ENCODE measurements at places on chromosomes 7 and 10.
A peak's percentile ranks its signal among the peaks of the same experiment; 100 is the strongest.

DNA sequence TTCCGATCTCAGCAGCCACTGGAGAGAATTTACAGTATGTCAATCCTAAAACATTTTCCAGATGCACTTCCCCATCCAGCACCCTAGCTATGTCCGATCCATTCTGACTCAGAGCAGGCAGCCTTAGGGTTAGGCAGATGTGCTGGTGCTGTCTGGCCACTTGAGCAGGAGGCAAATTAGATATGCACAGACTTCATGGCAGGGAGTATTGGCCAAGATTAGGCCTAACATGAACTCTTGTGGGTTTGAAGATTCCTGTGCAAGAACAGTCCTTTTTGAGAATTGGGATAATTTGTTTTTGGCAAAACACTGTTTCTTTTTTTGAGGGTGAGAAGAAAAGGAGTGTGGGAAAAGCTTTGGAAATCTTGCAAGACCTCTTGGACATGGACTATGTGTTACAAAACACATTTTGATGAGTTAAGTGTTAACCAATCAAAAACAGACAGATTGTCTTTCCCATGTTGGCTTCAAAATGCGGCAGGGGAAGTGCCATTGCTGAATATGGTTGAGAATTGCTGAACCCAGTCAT, 218.6 kb upstream of the INHBA start:
- no peak for DNase-seq

DNA sequence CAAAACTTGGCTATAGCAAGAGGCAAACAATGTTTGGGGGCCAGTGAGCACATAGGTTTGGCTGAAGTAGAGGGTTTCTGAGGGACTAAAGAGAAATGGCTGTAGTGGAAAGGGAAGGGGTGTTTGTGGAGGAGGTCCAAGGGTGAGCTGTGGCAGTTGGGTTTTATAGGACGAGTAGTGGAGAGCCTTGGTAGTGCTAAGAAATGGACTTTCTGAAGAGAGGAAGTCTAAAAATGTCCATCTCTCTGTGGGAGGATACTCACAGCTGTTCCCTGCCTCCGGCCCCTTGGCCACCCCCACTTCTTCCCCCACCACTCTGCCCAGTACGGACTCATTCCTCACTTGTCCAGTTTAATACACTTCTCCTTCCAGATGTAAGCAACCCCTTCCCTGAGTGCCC, 64.3 kb downstream of the ZNF22 start:
- no peak for DNase-seq

DNA sequence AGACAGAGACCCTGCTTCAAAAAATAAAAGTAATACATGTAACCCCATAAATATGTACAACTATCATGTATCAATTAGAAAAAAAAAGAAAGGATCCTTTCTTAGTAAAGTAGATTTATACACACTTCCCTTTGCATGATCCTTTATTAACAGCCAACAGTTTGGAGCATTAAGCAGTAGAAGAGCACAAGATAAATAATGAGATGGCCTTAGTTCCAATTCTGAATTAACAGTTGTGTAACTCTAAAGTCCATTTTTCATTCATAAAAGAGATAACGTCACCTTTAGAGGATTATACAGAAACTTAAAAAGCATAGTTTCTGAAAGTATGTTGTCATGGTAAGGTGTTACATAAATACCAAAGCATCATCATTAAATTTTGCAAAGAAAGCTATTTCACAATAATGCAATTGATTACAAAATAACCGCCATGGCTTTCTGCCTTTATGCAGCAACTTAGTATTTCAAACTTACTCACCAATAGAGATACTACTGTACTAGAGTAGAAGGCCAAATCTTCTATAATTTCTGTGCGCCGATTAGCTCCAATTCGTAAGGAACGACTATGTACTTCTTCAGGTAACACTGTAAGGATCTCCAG, 40.3 kb downstream of the TNPO3 start:
- no peak for DNase-seq

DNA sequence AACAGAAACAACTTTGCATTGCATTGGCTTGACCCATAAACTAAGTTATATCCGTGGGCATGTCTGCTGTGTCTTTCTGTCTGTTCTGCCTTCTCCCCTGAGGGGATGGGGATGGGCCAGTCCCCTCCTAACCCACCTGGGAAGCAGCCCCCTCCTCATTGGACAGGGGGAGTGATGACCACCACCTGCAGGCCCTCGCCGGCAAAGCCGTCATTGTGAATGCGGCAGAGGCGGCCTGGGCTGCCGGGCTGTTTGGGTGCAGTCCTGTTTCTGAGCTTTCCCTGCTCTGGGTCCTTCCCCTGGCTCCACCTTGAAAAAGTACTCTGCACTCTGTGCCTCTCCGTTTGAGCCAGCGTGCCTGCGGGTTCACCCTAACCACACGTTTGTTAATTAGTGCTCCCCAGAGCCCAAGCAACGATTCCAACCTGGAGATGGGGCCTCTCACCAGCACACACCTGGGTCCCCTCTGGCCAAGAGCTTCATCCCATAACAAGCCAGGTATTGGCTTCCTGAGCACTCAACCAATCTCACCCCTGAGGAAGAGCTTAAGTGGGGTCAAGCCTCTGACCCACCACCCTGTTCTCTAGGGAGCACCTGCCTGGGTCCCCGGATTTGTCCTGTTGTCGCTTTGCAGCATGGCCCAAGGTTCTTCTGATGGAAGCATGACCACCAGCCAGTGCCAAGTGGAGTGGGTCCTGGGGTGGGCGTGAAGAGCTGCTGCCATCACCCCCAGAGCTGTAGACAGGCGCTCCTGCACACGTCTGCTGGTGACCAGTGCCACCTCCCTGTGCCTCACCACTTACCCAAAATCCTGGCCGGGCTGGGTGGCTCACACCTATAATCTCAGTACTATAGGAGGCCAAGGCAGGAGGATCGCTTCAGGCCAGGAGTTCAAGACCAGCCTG, 39.4 kb upstream of the ZMIZ2 start:
- no peak for DNase-seq

- peak; percentile 52 for DNase-seq
These were observed 275.0 kb downstream of the ELMO1 start for GRCh38 chr7:37173670-37174069.

GRCh38 chr7:159061209-159061608, 83.5 kb downstream of the VIPR2 start:
- DNase-seq = no peak

DNA sequence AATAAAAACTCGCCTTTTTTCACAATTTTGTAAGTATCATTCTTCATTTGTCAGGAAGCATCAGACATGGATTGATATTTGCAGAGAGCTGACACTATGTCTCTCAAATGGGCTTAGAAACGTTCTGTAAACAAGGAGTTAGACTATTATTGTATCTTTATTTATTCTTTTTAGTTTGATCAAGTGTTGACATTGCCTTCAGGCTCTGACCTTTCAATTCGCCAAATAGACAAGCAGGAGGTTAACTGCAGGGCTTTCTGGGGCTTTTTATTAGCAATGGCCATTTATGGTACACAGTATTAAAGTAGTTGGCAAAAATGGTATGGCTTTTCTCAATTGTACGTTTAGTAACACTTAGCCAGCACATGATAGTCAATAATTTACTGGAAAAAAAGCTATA, 221.7 kb downstream of the ZWINT start:
- DNase-seq = no peak

- DNase-seq = no peak
These were observed 15.0 kb upstream of the COMMD3 start for GRCh38 chr10:22301193-22301592.

GRCh38 chr10:44879531-44879899, 31.6 kb upstream of the TMEM72 start:
- DNase-seq = no peak

DNA sequence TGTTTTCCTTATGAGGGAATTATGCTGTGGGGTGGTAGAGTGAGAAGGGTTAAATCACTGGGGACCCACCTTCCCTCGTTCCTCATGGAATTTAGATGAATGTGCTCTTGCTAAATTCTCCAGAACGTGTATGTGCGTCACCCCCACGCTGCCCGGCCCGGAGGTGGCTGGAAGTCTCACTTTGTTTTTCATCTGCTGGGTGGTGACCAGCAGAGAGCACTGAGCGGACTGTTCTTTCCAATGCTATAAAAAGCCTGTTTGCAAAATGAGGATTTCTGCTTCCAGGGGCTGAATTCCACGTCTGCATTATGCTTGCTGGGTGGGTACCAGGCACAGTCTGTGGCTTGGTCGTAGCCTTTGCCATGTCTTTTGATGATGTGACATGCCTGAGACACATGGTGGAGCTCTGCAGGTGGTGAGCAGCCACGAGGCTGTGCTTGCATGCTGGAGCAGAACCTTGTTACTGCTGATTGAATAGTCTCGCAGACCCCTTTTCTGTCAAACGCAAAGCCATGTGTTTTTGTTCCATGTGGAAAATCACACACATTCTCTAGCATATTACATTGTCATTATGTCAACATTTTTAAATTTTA, 31.9 kb upstream of the INSYN2A start:
- no peak for DNase-seq

DNA sequence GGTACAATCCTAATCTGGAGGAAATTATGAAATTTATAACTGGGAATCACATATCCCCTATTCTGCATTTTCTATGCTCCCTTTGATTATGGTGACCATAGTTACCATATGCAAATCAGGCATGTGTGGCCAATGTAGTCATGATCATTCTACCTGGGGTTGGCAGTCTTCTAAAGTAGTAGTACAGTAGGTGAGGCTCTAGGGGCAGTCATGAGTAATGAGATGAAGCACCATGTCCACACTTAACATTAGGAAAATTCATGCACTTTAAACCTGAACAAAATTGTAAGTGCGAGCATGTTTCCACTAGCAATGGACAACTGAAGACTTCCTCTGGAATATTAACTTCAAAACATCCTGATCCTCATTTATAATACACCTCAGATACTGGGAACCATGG, 545.9 kb downstream of the SUGCT start:
- no peak for DNase-seq

DNA sequence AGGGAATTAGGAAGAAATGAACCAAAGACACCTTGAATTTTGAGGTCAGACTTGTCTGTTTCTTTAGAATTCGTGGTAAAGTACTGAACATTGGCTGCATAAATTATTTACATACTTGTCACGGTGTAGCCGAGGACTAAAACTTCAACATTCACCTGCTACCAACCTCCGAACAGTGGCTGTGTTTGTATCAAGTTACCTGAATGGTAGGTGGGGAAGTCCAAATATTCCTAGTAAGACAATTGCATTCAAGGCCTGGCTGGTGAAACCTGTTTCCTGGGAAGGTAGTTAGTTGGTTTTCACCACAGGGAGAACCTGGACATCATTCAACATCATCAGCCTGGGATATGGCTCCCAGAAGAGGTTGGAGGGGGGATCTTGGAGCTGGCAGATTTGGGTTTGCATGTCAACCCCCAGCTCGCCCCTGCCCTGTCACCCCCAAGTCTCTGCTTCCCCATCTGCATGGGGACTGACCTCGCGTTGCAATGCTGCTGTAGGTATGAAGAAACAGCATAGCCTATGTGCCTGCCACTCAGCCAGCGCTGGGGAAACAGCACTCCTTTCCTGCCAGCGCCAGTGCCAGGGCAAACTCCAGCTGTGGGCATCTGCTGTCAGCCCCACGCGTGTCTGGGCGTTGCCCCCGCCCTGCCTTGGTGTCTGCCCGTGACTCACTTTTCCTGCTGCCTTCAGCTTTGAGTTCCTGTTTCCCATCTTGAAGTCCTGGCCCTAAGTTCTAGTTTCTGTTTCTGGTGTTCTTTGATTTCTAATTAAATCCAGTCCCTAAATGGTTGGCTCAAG, 12.7 kb upstream of the LARP4B start:
- DNase-seq = no peak

GRCh38 chr10:91682912-91683311, 50.0 kb upstream of the PPP1R3C start:
- DNase-seq = no peak

DNA sequence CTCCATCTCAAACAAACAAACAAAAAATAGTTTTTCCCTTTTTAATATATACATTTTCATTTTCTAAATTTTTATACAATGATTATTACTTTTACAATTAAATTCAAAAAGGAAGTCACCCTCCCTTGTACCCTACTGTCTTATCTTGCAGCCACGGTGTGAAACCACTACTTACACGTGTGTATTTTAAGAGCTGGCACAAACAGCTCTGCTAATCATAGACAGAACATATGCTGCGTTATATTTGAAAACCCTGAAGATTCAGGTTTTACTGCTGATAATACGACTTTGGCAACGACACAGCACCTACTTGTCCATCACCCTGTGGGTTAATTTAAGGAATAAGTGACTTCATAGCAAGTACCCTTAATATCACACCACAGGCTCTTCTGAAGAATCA, 991 bp downstream of the ANKRD61 start:
- no peak for DNase-seq

GRCh38 chr7:107206706-107207105, 37.9 kb downstream of the HBP1 start:
- no peak for DNase-seq

DNA sequence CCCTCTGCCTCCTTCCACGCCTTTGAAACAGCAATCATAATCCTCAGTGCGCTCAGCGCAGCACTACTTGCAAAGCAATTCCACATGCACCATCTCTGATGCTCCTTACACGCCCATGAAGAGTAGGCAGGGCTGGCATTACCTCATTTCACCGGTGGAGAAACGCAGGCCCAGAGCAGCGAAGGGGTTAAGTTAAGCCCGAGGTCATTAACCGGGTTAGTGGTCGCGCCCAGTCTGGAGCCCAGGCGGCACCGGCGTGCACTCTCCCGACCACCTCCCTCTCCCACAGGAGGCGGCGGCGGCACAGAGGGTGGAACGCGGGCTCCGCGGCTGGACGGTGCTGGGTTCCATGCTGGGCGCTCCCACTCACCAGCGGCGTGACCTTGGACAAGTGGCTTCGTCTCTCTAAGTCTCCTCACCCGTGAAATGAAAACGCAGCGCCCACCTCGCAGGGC, 515 bp downstream of the FASTK start:
- peak; percentile 54 for DNase-seq

- peak; percentile 90 for DNase-seq
These were observed 882 bp upstream of the LRRC61 start for GRCh38 chr7:150322114-150322832.

- no peak for DNase-seq
These were observed 104.3 kb downstream of the NRBF2 start for GRCh38 chr10:63237396-63237795.

- no peak for DNase-seq
These were observed 13.9 kb downstream of the CROT start for GRCh38 chr7:87359366-87359765.

Measured in activated CD8-positive, alpha-beta memory T cell treated with anti-CD3 and anti-CD28 coated beads, Interleukin-2, amount 10 ng/mL, durations not matched to agents 7 days and 5 days (primary cell).